Activated CD8-positive, alpha-beta memory T cell treated with anti-CD3 and anti-CD28 coated beads, Interleukin-2, amount 50 U/mL, for 48 hours (primary cell): ENCODE measurements at places on chromosomes 11 and 22.

GRCh38 chr11:81647374-81647773 is 1086.3 kb downstream of the FAM181B start:
- no peak for DNase-seq

GRCh38 chr11:5809122-5809519 is 397 bp downstream of the OR52N2 start:
- DNase-seq, result no peak

GRCh38 chr22:17438026-17438425 is 68.8 kb downstream of the CECR2 start:
- DNase-seq, result no peak

DNA sequence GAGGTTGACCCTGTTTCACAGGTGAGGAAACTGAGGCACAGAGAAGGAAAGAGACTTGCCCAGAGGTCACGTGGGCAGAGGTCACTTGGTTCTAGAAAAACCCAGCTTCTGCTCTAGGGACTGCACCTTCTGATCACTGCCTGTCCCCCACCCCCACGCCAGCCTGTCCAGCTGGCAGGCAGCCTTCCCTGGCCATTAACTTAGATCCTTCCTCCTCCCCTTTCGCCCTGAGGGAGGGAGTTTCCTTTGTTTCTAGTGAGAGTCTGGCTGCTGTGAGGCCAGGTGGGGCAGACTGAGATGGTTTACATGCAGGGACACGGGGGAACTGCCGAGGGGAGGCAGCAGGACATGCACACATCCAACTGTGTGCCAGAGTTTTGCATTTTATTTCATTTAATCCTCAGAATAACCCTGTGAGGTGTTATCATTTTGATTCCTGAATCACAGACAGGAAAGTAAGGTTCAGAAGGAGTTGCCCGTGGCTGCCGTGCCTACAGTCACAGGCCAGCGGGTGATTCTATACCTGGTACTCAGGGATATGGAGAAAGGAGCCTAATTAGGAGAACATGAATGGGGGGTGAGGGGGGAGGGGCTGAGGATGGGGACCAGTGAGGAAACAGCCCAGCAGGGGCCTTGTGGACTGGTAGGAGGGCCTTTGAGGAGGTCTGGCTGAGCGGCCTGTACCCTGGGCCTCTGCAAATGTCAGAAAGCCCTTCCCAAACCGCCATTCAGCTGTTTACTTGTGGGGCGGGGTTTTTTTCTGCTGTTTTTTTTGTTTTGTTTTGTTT is 3.4 kb downstream of the FAM83F start:
- DNase-seq, result no peak

- no peak for DNase-seq
Observed at GRCh38 chr11:131129474-131129873, 213.2 kb upstream of the SNX19 start.

GRCh38 chr11:36090356-36091109 is 146.7 kb downstream of the LDLRAD3 start:
- no peak for DNase-seq

DNA sequence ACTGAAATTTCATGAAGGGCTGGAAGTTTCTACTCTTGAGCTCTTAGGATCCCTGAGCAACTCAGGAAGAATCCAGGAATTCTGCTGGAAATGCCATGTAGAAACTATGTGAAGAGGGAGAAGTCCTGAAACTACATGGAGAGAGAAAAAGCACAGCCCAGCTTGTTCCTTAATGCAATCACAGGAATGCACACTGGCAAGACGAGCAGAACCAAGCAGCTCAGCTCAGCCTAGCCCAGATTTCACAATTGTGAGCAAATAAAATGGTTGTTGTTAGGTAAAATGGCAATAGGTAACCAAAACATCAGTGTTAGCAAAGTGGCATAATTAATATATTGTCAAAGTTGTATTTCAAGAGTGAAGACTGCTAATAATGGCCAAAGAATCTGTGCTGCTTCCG is 28.1 kb downstream of the ZNF214 start:
- no peak for DNase-seq

GRCh38 chr11:13692172-13692571 is 23.7 kb downstream of the FAR1 start:
- no peak for DNase-seq

DNA sequence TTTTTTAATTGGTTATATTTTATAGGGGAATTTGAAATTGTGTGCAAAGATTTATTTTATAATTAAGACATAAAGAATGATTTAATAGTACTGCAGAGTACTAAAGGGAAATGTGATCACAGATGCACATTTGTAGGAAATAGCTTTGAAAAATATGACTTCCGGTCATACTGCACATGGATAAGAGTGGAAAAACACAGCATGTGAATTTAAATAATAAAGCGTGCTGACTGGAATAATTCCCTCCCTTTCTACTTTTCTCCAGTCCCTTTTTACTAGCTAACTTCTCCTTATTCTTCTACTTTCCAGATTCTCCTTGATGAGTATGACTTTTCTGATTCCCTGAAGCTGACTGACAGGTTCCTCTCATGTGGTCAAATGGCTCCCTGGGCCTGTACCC is 238.4 kb upstream of the CTSC start:
- no peak for DNase-seq

GRCh38 chr11:76772783-76773106 is 10.4 kb upstream of the TSKU start:
- no peak for DNase-seq

- no peak for DNase-seq
Observed at GRCh38 chr22:49656291-49656851, 171.3 kb downstream of the BRD1 start.

DNA sequence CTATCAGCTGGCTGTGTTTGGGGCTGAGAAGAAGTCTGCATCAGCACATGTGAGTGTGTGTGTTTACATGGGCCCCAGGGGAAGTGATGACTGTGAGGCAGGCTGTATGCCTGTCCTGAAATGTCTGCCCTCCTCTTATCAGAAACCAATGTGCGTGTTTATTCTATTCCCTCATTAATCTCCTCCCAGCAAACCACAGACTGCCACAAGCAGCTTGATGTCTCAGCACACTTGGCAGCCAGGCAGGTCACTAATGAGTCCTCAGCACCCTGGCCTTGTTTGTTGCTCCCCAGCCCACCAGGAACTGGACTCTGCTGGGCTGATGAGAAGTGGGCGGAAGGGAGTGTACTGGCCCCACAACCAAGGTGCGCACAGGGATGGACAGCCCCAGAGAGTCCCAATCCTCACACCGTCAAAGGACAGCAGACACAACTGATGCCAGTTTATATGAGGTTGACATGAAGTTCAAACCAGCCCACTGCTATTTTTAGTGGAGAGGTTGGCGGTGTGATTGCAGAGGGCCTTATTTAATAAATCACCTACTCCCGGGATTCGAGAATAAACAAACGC is 225.8 kb downstream of the ETS1 start:
- no peak for DNase-seq

GRCh38 chr11:122093731-122094275 is 22.2 kb downstream of the BLID start:
- DNase-seq, result no peak

DNA sequence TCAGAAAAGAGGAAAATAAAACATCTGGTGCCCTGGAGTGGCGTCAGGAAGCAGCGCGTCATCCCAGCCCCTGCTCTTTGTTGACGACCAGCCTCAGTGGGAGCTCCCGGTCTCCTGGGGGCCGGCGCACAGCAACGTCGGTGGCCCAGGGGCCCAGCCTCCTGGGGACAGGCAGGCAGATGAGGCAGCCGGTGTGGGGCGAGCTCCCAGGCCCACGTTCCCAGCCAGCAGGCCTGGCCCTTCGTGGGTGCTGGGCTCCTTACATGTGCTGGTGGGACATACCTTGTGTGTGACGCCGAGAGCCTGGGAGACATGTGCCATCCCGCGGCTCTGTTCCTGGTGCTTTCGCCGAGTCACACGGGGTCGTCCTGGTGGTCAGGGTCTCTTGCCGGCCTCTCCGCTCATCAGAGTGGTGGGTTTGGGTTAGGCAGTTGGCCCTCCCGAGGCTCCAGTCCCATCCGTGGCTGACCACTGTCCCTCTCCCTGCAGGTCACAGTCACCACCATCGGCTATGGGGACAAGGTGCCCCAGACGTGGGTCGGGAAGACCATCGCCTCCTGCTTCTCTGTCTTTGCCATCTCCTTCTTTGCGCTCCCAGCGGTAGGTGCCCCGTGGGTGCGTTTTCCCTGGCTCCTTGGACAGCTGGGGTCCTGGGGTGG is 116.7 kb downstream of the KCNQ1OT1 start:
- peak; percentile 40 for DNase-seq

DNA sequence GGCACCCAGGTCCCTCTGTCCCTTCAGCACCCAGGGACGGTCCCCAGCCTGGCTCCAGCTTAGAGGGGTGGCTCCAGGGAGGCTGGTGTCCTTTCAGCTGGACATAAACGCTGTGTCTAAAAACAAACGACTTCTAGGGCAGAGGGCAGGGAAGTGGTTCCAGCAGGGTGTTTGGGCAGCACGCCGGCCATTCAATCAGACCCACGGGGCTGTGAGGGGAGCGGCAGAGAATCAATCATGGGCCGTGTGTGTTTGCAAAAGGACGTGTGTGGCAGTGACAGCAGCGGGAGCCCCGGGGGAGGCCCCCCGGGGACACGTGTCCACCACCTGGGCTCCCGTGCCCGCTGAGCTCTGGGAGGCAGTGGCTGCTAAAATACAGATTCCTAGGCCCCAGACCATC is 127.7 kb downstream of the MN1 start:
- DNase-seq, result no peak

DNA sequence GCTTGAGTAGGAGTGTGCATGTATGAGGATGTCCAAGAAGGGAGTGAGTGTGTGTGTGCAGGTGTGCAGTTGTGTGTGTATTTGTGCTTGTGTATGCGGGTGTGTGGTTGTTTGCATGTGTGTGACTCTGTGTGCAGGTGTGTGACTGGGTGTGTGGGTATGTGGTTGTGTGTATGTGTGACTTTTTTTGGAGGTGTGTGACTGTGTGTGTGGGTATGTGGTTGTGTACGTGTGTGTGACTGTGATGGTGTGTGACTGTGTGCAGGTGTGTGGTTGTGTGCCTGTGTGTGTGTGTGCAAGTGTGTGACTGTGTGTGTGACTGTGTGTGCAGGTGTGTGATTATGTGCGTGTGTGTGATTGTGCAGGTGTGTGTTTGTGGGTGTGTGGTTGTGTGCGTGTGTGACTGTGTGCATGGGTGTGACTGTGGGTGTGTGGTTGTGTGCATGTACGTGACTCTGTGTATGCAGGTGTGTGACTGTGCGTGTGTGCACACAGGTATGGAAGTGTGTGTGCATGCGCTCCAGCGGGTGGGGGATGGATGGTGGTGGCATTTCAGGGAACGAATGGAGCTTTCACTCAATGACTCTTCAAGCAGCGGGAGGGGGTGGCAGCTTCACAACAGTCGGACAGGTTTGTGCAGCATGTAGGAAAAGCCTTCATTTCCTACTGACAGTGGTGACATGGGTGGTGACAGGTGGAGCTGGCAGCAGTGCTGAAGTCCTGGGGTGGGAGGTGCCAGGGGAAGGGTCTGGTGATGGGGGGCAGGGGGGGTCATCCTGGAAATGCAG is 47.6 kb downstream of the CACNA1I start:
- DNase-seq, result no peak

GRCh38 chr11:11545285-11546275 is 76.2 kb downstream of the GALNT18 start:
- DNase-seq, result no peak

GRCh38 chr11:44633641-44634040 is 68.2 kb downstream of the CD82 start:
- peak; percentile 49 for DNase-seq

- DNase-seq, result no peak
Observed at GRCh38 chr11:107427569-107428180, 29.9 kb downstream of the CWF19L2 start.

DNA sequence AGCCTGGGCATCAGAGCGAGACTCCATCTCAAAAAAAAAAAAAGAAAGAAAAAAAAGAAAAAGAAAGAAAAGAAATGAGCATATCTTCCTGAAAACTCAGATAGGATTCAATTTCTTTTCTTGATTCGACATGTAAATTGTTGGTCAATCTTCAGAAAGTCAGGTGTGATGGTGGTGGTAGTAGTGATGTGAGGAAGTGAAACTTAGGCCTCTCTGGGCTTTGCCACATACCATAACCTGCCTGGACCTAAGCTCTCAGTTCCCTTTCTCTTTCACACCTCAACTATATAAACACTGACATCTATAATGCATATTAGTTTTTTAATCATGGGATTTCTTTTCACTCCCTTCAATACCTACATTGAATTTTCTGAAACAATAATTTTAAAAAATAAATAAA is 98.0 kb upstream of the TBCEL start:
- no peak for DNase-seq

- no peak for DNase-seq
Observed at GRCh38 chr11:46222490-46223251, 54.8 kb upstream of the CREB3L1 start.

DNA sequence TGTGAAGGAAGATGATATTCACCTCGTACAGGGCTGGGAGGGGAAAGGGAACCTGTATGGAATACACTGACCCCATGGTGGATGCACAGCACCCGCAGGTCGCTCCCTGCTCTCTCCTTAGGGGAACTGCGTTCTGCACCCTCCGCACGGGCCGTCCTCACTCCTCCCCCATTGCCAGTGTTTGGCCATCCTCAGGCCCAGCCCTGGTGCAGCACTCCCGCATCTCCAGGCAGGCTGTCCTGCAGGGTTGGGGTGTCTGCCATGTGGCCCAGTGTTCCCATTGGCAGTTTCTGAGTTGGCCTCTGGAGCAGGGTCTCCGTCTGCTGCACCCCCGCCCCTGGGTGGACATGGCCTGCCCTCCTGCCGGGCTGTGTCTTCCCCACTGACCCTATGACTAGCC is 19.1 kb upstream of the PARVG start:
- no peak for DNase-seq

DNA sequence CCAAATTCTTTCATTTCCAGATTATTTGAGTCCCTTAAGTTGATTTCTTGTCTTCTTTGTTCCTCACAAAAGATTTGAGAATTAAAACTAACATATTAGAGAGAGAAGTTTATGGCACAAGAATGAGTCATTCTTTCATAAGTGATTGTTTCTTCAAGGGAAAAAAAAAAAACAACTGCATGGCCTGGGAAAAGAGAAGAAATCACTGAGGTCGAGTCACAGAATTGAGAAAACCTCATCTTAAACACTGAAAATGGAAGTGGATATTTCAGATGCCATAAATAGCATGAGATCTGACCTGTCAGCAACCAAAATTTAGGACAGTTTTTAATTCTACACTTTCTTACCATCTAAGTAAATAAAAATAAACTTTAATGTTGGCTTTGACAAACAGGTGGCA is 87.2 kb downstream of the CWF19L2 start:
- DNase-seq, result no peak

- DNase-seq, result no peak
Observed at GRCh38 chr11:133718238-133718637, 127.1 kb downstream of the SPATA19 start.
